ENCODE measurements at places on chromosomes 16 and 17.

DNA sequence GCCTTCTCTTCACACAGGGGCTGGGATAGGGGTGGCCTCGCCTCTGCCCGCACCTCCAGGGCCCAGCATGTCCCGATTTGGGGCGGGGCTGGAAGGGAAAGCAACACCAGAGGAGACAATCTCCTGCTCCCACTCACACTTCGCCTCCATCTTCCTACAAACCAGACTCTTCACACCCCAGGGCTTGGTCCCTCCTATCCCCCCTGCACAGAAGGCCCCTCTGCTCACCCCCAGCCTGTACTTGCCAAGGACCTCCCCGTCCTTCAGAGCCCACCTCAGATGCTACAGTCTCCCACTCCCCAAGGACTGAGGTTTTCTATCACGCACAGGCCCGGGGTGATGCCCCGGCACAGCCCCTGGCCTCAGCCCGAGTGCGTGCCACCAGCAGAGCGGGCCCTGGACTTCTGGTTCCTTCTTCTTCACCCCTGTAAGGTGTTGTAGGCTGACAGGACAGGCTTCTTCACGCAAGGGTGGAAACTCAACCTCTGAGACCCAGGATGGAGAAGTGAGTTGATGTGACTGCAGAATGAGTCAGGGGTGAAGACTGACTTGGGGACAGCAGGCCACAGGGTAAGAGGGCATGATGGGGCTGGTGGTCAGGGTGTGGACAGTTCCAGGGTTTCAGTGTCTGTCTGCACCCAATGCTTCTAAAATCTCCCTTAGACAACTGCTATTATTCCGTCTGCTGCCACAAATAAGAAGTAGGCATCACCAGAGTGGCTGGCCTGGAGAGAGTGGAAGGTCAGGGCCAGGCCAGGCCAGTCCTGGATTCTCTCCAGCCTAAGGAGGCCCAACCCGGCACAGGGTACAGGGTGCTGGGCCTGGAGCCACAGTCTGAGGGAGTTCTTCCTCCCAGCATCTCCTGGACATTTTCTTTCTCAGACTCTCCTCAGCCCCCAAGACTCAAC is 2.5 kb downstream of the ITGAE start:
- no peak for DNase-seq

DNA sequence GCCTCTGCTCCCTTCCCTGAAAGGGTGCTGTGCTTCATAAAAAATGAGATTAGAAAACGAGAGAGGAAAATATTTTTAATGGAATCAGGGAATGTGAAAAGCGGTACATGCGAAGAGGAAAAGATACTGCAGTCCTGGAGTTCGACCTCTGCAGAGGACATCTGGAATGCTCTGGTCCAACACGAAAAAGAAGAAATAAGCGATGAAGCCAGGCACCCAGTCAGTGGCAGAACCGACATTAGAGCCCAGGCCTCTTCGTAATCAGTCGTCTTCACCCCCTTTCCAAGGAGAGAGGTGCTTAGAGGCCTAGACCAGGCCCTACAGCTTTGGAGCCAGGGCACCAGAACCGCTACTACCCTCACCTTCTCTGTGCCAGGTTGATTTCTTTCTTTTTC is 459 bp upstream of the MARCHF10 start:
- no peak for DNase-seq

DNA sequence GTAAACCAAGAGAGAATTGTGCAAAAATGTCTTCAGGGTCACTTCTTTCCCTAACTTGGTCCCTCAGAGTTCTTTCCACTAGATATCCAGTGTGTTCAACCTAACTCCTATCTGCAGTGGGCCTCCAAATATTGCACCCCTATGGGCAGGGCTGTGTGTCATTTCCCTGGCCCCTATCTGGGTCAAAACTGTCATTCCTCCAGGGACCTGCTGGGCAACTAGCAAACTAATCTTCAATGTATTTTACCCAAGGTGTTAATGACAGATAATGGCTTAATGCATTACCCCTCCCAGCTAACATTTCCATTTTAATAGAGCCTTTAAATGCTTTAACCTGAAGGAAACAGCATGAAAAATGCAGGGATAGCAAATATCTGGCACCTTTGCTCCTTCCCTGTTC is 25.8 kb upstream of the SKAP1 start:
- DNase-seq, result no peak

DNA sequence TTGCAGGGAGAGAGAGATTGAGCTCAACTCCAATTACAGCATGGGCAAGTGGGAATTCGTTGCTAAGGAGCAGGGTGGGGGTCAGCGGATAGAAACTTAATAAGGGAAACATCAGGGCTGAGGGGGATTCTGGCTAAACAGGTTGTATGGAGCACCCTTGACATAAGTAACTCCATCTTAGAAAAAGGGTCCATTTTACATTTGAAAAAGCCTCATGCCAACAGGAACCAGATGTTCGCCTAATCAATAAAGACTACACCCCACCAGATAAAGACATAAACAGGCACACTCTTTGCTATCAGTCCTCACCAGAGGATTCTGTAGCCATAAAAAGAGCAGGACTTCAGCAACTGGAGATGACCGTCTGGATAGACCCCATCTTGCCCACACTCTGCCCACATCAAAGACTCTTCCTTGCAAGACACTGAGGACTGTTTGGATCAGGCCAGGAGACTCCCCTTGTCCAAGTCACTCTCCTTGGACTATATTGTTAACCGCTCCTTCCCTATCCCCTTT is 1.6 kb upstream of the LRRC75A start:
- DNase-seq, result no peak

- no peak for DNase-seq
These were observed 43.1 kb downstream of the HSD17B2 start for GRCh38 chr16:82078125-82078524.

DNA sequence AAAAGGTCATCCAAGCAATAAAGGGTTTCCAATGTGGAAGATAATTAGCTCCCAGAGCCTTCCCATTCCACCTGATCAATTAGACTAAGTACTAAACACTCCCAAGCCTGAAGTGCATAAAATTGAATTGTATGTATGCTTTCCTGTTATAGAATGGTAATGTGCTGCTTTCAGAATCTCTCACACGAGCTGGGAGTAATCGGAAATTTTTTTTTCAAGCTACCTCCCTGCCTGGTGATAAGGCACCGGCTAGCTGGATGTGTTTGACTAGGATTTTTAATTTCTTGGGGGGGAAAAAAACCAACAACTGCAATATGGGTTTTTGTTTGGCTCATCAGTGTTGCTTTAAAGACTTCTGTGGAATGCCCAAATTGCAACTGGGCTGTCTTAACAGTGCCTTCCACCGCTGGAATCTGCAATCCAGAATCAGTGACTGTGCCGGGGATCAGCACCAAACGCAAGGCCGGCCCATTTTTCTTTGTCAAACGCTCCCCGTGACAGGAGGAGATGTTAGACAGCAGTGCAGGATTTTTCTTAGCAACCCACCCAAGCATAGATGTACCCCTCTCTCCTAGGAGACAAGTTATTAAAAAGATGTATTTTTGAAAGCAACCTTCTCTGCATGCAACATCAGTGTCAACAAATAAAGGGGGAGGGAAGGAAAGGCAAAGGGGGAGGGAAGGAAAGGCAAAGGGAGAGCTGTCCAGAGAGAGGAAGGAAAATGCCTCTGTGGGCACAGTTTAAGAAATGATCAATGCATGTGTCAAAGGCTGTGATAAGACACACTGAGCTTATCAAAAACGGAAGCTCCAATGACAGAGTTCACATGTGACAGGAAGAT is 387.2 kb downstream of the NPIPA8 start:
- no peak for DNase-seq

DNA sequence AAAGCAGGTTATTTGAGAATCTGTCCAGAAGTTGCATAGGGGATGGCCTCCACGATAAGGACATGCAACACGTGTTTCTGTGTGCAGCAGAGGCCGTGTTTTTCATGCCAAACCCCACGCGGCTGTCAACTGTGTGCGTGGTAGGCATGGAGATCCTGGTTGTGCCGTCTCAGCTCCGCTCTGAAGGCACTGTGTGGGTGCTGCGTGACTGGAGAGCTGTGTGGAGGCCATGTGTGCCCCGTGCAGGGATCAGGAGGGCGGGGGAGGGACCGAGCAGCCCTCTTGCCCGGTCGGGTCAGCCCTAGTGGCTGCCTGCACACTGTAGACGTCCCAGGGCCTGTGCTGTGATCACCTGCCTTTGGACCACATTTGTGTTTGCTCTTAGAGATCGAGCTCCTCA is 74.5 kb downstream of the SEC14L1 start:
- no peak for DNase-seq

GRCh38 chr16:88424587-88425235 is 28.4 kb upstream of the ZFPM1 start:
- no peak for DNase-seq

DNA sequence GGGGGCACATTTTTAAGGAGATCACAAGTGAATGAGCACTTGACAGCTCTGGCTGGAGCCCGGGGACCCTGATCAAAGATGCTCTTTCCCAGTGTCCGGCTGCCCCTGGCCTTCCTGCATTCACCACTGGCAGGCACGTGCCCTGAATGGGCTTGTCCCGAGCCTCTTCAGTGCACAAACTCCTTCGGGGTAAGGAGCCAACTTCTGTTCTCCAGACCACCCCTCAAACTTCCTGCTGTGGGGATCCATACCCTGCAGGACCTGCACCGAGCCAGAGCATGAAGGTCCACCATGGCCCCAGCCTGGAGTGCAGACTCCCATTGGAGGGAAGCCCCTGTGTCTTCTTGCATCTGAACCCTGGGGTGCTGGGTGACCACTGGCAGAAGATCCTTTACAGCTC is 9.8 kb upstream of the SLC12A3 start:
- DNase-seq, result no peak

DNA sequence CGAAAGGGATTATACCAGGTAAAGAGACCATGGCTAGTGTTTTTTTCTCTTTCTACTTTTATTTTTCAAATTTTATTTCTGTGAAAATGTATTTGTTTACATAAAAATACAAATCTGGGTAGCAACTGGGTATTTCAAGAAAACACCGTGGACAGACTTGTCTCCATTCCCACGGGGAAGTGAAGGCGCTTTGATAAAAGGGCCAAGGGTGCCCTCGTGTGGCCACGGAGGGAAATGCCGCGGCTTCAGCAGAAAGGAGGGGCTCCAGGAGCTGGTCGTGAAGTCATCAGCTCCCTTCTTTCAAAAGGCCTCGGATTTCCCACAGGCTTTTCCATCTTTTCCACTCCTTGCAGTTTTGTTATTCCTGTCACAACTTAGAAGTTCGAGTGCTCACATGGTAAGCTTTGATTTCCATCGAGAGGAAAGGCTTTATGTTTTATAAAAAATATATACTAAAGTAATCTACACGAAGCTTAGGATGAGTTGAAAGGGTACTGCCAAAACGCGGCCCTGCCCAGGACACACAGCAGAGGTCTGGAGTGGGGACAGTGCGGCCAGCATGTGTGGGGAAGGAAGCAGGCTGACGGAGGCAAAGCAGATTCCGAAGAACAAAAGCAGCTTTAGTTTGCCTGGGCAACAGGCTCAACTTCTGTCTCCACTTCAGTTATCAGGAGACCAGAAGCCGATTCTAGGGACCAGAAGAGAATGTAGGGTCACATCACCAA is 15.3 kb upstream of the MNT start:
- DNase-seq, result peak; percentile 93

DNA sequence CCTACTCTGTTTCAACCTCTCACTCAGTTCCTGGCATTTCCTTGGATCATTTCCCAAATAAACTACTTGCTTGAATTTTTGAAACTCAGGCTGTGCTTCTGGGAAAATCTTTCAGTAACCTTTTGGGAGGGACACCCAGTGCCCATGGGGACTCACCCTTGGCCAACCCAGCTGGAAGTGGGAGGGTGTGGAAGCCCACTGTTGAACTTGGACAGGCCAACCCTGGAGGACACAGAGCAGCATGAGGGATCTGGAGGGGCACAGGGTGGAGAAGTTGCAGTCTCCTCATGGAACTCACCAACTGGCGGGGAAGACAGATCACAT is 11.2 kb downstream of the RTN4RL1 start:
- no peak for DNase-seq

GRCh38 chr17:31900877-31901276 is 631 bp downstream of the UTP6 start:
- DNase-seq, result peak; percentile 29

DNA sequence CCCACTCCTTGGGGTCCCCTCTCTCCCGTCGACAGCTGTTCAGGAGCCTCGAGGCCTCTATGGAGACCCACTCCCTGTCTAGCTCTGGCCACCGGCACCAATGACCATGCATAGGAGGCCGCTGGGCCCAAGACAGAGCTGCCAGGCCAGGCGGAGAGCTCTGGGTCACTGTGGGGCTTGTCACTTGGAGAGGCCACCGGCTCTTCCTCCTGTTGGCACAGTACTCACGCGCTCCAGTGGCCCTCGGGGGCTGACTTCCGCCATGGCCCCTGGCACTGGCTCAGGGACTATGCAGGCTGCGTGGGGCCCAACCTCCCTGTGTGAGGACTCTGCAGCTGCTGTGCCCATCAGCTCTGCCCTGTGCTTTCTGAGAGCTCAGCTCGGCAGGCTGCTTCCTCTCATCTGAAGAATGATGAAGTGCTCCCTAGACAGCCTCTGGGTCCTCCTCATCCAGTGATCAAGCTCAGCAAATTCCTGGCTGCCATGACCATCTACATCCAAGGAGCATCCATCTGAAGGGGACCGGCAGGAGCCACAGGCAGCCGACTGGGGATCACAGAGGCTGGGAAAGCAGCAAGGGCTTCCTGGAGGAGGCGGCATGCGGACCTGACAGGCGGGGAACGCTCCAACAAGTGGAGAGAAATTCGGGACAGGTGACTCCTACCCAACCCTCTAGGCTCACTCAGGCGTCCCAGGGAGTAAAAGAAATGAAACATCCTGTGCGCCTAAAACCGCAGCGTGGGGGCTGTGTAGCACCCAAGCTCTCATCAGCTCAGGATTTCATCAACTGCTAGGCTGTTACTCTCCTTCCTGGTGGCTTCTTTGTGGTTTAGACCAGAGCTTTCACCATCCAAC is 16.8 kb downstream of the GALNS start:
- DNase-seq, result no peak

GRCh38 chr16:79191933-79192332 is 408.6 kb downstream of the MAF start:
- no peak for DNase-seq

GRCh38 chr17:33910200-33910857 is 344.8 kb upstream of the CCL2 start:
- no peak for DNase-seq

- no peak for DNase-seq
These were observed 42.9 kb downstream of the GAS7 start for GRCh38 chr17:10155371-10156076.

DNA sequence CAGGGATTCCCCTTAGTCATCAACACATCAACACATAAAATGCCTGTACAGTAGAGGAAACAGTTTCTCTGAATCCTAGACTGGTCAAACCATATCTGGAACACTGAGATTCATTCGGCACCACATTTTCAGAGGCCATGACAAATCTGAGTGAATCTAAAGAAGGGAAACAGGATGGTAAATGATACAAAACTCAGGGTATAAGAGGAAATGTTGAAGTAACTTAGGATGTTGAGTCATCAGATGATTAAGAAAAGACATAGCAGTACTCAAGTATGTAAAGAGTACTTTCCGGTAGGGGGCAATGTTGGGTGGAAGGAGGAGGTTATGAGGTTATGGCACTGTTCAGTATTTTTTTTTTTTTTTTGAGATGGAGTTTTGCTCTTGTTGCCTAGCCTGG is 358.5 kb upstream of the PMFBP1 start:
- DNase-seq, result no peak

All from hepatocyte (in vitro differentiated cells).